Smooth muscle cell of the coronary artery (primary cell): ENCODE measurements at places on chromosomes 13 and 19. TPM values are rescaled to one million over a fixed set of nuclear protein-coding genes. Genes with fewer than 3 reads are reported as not detected.

Gene AP1M2
- 2.5 TPM in 1 of 2 replicates, not detected in the other for total RNA-seq

Gene IGFL3
- not detected in 2 replicates for total RNA-seq

Gene FXYD1
- total RNA-seq: 0.23 and 8.0 TPM in 2 replicates

Gene FBXO27
- 1.8 and 2.0 TPM in 2 replicates for total RNA-seq

Gene KLHL26
- total RNA-seq: 10.2 and 19.4 TPM in 2 replicates

Gene OR7C1
- not detected in 2 replicates for total RNA-seq

Gene CD320
- total RNA-seq: 9.0 and 30.7 TPM in 2 replicates

Gene BEST2
- total RNA-seq: not detected in 2 replicates

Gene ATP1A3
- not detected in 2 replicates for total RNA-seq

Gene NLRP7
- total RNA-seq: not detected in 2 replicates

Gene TYK2
- total RNA-seq: 70.4 and 104 TPM in 2 replicates

Gene F7
- not detected in 2 replicates for total RNA-seq

Gene PIK3R2
- 6.9 and 8.5 TPM in 2 replicates for total RNA-seq

Gene ZNF543
- 6.7 and 9.3 TPM in 2 replicates for total RNA-seq
